ENCODE measurements at places on chromosomes 1 and 21.

GRCh38 chr1:234698686-234699085 lies 88.7 kb upstream of the IRF2BP2 start:
- DNase-seq: no peak

DNA sequence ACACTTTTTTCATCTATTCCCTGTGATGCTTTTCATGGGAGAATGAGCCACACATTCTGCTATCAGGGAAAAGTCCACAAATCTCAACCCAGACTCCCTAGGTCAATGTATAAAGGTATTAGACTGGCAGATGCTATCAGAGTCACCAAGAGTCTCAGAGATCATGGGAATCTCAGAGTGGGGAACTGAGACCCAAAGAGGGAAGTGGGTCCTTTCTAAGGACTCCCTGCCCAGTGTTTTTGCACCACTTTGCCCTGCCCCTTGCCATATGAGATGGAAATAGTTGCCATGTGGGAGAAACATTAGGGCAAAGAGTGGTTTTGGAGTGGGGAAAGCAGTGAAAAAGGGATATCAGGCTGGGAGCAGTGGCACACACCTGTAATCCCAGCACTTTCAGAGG lies 19.1 kb upstream of the AZIN2 start:
- DNase-seq: no peak

GRCh38 chr1:16204634-16205333 lies 7.7 kb downstream of the ARHGEF19 start:
- peak; percentile 48 for DNase-seq

DNA sequence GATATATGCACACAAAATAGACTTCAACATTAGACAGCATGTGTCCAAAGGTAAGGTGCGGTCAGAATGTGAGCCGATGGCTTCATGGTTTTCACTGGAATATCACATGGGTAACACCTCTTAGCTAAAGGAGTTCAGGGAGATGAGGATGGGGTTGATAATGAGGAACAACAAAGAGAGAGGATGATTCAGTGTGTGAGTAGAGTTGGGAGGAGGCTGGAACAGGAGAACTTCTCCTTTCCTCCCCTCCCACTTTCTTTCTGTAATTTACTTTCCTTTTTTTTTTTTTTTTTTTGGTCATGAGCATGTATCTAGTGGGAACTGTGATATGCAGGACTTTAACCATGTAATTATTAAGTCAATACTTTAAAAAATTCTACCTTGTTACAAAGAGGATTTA lies 99.4 kb downstream of the FASLG start:
- no peak for DNase-seq

DNA sequence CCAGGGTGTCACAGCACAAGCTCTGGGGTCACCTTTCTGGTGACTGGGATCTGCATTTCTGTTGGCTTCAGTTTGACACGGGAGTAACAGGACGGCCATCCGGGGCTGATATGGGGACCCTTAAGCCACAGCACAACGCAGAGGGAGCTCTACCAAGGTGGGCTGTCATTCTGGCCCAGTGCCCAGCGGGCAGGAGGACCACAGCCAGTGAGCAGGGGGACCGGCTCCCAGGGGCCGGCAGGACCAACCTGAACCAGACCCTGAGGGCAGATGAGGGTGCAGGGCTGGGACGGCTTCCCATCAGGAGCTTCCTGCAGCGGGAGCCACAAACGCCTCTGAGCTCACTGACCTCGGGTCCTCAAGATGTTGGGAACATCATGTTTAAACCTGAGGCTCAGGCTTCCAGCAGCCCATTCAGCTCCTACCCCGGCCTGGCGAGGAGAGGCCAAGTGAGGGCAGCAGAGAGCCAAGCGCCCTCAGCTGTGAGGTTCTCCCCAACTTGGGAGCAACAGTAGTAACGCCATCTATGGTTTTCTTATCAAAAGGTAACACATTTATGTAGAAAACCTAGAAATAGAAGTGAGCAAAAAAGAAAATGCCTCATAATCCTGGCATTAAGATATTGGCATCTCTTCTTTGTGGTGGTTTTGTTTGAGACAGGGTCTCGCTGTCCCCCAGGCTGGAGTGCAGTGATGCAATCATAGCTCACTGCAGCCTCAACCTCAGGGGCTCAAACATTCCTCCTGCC lies 26.8 kb downstream of the TMEM201 start:
- DNase-seq: peak; percentile 55

DNA sequence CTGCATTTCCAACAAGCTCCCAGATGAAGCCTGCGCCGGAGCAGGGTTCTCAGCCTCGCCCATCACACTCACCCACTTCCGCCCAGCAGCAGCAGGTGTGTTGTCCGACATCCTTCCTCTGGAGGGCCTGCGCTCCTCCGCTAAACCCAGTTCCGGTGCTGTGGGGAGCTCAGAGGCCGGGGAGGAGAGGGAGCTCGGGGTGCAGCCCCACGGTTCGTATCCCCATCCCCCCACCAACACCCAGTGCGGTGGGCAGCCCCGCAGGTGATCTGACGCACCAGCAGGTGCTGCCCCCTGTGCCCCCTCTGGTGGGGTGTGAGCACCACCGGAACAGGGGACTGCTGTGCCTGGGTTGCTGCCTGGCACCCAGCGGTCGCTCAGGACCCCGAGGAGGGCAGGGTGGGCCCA lies 3.4 kb upstream of the PEX10 start:
- DNase-seq: peak; percentile 54

- DNase-seq: no peak
These were observed 775 bp upstream of the EFCAB14 start for GRCh38 chr1:46719689-46720088.

DNA sequence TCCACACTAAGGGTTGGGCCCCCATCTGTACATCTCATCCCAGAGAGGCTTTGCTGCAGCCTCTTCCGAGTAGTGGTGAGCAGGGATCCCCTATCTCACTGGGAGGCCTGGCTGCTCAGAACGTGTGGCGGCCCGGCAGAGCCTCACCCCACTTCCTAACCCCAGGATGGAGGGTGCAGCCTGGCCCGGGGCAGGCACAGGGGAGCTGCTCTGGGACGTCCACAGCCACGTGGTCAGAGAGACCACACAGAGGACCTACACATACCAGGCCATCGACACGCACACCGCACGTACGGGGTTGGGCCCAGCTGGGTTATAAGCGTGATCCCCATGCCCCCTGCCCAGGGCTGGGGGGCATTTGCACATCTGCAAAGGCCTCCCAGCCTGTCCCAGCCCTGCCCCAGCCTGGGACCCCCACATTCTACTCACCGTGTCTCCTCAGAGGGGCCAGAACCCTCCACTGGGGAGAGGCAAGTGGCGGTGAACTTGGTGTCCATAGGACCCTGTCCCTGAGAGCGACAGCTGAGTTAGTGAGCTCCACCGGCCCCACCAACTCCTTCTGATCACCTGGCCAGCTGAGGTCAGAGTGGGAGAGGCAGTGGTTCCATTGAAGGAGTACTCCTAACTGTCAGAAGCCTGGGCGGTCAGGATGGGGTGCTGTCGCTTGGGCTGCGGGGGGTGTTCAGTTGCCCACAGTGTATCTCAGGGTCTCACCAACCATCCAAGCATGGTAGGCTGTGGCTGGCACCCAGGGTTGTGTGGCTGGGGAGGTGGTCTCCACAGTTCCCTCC lies 41.2 kb downstream of the TRIM11 start:
- no peak for DNase-seq

GRCh38 chr1:200896531-200897196 lies 2.0 kb downstream of the INAVA start:
- DNase-seq: no peak

DNA sequence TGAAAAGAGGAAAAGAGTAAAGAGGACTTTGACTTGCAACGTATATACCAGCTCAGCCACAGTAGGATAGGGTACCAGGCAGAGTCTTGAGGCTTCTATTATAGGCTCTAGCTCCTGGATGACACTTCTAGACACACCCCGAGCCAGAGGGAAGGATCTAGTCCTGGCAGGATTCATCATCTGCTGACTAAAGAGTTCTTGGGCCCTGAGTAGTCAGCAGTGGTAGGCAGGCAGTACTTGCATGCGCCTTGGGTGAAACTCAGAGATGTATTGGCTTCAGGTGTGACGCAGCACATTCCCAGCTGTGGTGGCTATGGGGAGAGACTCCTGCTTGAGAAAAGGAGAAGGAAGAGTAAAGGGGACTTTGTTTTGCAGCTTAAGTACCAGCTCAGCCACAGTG lies 162.3 kb upstream of the APP start:
- no peak for DNase-seq

GRCh38 chr1:194252199-194252598 lies 1065.8 kb upstream of the B3GALT2 start:
- DNase-seq: no peak

- peak; percentile 63 for DNase-seq
These were observed 2.5 kb upstream of the TRAPPC3 start for GRCh38 chr1:36151845-36152203.

DNA sequence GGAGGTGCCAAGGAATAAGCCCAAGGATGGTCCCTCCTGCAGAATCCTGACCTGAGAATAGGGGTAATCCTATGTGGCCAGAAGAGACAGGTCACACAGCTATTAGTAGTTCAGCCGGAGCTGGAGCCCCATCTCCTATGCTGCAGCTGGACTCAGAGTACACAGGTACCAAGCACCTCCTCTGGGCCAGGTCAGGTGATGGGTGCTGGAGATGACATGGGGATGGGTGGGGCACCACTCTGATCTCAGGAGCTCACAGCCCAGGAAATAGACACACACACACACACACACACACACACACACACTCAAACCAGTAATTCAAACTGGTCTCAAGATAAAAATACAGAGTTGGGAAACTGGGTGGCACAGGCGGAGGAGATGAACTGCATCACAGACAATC lies 54.2 kb upstream of the SSBP3 start:
- peak; percentile 39 for DNase-seq

DNA sequence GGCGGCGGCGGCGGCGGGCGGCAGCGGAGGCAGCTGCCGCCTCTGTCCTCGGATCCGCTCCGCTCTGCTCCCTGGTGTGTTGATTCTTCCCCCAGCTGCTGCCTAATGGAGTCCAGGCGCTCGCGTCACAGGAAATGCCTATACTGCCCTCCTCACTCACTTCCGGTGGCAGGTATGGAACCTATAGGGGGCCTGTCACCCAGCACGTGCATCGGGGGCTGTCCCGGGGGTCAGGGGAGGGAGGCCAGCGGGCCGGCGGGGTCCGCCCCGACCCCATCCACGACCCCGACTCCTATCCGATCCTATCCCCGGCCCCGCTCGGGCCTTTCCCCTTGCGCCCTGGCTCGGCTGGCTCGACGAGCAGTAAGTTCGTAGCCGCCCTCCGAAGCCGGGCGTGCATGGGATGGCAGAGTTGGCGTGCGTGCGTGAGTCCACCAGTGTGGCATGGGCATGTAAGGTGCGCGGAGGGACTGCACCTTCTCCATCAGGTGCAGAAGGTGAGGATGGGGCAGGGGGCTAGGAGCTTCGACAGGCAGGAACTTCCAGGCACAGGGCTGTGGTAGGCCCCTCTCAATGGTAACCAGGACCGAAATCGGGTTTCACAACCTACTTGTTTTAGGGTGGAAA lies at the start of gene WDR26:
WDR26 (minus strand) TSS at position 107 of the 627 bp plus-strand sequence.
- peak; percentile 79 for DNase-seq

- DNase-seq: no peak
These were observed 463.1 kb downstream of the USP25 start for GRCh38 chr21:16192902-16193301.
